ENCODE measurements at places on chromosomes 1 and 21.

GRCh38 chr1:182754087-182754486 lies 35.5 kb upstream of the NPL start:
- no peak for DNase-seq

DNA sequence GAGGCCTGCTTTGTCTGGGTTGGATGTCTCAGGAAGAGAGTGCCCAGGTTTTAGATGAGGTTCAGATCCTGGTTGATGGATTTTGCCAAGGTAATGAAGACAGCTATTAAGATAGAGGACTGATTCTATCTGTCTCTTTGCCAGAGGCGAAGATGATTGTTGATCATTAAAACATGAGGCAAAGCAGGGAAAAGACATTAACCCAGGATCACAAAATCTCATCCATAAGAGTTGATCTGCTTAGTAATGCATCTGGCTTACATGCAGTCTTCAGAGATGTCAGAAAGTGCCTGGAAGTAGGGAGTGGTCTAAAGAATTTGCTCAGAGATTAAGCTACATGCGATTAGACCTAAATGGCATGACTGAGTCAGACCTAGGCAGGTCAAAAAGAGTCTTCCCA lies 229.6 kb upstream of the PLD5 start:
- DNase-seq: no peak

- DNase-seq: no peak
Observed at GRCh38 chr21:33668180-33668579, 25.9 kb downstream of the ITSN1 start.

GRCh38 chr1:197989058-197989457 lies 71.9 kb downstream of the LHX9 start:
- no peak for DNase-seq

DNA sequence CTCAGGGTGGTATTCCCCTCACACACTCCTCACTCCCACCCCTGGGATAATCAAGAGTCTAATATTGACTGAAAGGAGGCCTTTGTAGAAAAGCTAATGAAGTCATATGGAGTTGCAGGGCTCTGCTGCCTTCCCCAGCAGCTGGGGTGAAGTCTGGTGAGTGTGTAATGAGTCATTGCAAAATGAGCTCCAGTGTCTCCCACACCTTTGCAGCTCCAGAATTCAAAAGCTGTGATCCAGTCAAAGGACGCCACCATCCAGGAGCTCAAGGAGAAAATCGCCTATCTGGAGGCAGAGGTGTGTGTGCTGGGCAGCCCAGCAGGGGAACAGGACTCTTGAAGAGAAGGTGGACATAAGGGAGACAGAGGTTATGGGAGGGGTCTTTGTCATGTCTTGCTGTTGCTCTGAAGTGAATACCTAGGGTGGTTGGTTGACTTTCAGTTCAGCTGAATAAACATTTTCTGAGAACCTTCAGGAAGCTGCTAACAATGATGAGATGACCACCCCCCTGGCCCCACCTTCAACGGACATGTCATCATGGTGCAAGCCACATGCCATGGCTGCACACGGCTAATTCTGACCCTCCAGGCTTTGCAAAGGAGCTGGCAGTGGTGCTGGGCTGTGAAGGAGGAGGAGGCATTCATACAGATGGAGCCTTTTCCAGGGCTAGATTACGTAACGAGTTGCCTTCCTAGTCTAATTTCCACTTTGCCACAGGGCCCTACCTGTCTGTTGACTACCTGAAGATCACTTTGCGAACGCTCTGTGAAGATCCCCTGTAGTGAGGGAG lies 32.2 kb upstream of the SNX27 start:
- DNase-seq: no peak

- no peak for DNase-seq
Observed at GRCh38 chr1:10953505-10954193, 58.8 kb upstream of the TARDBP start.

DNA sequence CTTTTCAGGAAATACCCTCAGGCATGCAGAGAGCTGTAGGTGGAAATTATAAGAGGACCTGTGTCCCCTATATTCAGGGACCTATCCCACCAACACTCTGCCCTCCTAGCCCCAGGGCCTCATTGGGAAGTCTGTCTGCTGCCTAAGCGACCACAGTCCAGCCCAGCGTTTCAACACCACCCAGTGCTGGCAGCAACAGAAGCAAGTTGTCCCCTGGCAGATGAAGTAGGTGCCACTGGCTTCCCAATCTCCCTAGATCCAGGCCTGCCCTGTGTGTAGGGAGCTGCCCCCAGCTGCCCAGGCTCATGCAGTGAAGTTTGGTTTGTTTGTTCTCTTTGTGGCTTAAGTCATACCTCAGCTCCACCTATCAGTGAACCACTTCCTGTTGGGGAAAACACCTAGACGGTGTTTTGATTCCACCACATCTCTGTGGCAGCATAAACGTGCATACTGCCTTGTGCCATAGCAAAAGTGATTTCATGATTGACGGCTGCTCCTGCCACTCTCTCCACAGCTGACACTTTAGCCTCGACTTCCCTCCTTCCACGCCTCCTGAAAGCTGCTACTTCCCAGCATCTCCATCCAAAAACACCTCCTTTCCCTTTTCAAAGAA lies 8.1 kb upstream of the LEFTY1 start:
- DNase-seq: peak; percentile 70

DNA sequence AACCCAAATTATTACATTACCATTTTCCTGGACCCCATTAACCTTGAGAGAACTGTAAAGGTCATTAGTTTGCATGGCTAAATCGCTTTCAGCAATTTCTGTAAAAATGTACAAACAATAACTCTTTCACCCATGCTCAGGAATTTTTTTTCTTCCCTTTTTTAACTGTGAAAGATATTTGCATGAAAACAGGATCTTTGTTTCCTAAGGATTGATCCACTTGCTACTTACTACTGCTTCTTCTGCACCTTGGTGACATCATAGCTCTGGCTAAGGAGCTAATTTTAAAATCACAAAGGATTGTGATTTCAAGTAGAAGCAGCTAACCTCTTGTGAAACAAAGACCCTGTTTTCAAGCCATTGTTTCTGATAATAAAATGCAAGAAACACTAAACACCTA lies 274.6 kb upstream of the ESRRG start:
- DNase-seq: no peak

GRCh38 chr21:44402323-44403105 lies 49.1 kb downstream of the TRPM2 start:
- no peak for DNase-seq

GRCh38 chr21:31753949-31754707 lies 22.2 kb upstream of the SCAF4 start:
- DNase-seq: no peak

DNA sequence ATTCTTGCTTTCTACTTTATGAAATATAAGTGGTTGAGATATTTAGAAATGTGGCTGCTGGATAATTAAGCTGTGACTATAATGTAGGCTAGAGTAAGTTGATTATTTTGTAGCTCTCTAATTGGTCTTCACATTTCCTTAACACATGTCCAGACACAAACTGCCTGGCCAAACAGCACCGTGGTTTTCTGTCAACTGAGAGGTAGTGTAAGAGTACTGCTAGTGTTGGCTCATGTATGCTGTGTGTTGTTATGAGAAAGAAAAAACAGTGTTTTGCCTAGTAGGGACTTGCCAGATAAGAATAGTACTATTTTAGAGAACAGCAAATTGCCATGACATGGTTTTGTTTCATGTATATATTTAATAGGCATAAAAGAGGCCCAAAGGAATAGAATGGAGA lies 37.1 kb downstream of the TMED5 start:
- no peak for DNase-seq

GRCh38 chr1:203691447-203691846 lies 64.8 kb downstream of the ATP2B4 start:
- no peak for DNase-seq

DNA sequence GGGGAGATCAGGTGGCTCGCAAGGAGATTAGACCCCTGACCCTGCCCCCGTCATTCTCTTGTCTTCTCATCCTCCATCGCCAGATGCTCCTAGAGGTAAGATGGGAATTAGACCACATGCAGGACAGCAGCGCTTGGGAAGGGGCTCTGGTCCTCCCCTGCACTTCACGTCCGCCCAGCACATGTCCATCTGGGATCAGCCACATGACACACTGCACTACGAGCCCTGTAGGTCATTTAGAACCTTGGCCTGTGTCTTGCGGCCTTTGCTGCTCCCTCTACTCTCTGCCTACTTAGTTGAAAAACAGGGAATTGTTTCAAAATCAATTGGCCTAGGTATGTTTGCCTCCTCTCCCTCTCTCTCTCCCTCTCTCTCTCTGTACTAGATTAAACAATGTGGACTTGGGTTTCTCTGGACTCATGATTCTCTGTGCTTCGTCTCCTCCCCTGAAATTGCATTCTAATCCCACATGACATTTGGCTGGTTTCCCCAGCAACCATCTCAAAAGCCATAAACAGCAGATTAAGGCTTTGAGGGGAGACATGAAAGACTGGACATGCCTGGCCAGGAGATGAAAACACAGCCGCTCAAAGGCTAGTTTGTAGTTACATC lies 3.8 kb upstream of the NCMAP start:
- no peak for DNase-seq

- DNase-seq: no peak
Observed at GRCh38 chr1:107175102-107175909, 34.5 kb downstream of the NTNG1 start.

GRCh38 chr1:107405236-107405635 lies 264.4 kb downstream of the NTNG1 start:
- DNase-seq: no peak

DNA sequence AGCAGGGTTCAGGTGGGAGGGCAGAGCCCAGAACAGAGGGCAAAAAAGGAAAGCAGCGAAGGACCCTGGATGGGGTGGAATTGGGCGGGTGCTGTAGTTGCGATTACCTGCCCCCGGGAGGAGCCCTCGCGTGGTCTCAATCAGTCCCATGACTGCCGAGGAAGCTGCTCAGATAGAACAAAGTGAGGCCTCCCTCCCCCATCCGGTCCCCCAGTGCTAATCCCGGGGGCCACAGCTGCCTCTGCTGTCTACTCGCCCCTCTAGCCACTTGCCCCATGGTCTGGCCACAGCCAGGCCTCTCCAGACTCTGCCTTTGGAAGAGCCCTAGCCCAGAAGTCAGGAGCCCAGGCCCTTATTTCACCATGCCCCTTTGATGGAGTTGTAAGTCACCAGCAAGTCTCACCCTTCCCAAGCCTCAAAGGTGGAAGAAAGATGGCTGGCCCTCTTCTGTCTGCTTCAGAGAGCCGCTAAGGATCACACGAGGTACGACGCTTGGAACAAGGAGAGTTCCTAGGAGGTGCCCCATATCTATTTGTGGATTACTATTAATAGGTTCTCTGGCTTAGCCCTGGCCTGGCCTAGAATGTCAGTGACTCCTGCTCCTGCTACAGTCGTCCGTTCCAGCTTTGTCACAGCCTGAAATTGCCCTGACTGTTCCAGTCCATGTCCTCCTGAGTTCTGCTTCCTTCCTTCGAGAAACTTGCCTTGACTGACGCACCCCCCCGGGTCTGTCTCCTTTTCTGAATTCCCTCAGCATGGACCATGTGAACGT lies 16.4 kb downstream of the ECHDC2 start:
- peak; percentile 49 for DNase-seq

DNA sequence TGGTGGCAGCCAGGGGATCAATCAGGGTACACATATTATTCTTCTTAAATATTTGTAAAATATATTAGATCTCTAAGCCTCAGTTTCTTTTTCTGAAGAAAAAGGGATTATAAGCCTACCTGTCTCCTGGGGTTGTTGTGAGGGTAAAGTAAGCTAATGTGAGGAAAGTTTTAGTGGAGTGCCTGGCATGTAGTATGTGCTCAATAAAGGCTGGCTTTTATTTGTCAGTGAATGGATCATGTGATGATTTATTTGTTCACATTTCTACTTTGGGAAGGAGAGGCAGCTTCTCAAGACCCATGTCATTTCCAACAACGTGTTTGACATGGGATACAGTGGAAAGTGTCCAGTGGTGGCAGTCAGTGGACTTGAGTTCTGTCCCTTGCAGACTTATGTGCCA lies 12.4 kb upstream of the RBM15 start:
- DNase-seq: no peak

DNA sequence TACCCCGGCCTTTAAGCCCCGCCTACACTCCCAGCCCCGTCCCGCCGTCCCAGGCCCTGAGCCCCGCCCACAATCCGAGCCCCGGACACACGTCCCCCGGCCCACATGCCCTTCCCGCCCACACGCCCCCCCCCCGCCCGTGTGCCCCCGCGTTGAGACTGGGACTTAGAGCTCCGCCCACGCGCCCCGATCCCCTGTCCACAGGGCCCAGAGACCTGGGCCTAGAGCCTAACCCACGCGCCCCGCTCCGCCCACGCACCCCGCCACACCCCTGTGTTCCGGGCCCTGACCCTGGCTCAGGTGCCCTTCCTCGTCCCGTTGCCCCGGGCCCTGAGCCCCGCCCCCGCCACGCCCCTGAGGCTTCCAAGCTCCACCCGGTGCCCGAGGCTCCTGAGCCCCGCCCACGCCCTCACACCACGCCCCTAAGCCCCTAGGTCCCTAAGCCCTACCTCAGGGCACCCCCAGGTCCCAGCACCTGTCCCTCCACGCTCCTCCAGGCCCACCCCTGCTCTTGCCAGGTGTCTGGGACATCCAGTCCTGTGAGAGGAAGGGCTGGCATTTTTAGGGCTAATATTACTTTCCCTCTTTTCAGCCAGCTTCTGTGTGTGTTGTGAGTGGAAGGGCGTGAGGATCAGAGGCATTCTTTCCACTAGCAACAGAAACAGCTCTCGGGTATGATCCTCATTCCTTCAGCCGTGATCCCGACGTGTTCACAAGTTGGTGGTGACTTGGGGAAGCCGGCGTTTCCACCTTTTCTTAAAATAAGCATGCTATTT lies 552 bp upstream of the GPR157 start:
- peak; percentile 88 for DNase-seq

- peak; percentile 39 for DNase-seq
Observed at GRCh38 chr1:17653728-17654351, 101.3 kb upstream of the ACTL8 start.

Data from activated T-cell treated with anti-CD3 and anti-CD28 coated beads, Interleukin-2, amount 50 U/mL, for 48 hours (primary cell).